HT1080 (cell line): ENCODE measurements at places on chromosomes 4 and X. TPM values are rescaled to one million over a fixed set of nuclear protein-coding genes. Genes with fewer than 3 reads are reported as not detected.

FAM184B gene
- 0.02 TPM in 1 of 2 replicates, not detected in the other for total RNA-seq

CXCL8 gene
- 9.4 and 12.9 TPM in 2 replicates for total RNA-seq

GAGE1 gene
- 40.0 and 84.7 TPM in 2 replicates for total RNA-seq

KCTD8 gene
- 0.23 and 0.64 TPM in 2 replicates for total RNA-seq

ADH4 gene
- total RNA-seq = not detected in 2 replicates
